ENCODE measurements at places on chromosomes 2 and 18.

DNA sequence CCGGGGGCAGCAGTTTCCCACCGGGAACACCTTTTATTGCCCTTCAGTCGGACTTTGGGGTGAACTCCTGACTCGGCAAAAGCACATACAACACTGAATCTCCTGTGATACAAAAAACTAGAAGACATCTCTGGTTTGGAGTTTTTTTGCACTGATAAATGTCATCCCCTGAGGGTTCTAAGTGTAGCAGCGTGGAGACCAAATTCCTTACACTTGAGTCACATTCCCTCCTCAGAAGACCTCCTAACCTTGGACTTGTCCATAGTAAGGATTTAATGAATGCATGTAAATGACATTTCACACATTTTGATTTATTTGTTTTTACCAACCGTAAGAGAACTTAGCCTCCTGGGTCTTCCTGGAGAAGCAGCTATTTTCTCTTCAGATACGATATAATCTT lies 54.0 kb upstream of the GPR45 start:
- DNase-seq: no peak

DNA sequence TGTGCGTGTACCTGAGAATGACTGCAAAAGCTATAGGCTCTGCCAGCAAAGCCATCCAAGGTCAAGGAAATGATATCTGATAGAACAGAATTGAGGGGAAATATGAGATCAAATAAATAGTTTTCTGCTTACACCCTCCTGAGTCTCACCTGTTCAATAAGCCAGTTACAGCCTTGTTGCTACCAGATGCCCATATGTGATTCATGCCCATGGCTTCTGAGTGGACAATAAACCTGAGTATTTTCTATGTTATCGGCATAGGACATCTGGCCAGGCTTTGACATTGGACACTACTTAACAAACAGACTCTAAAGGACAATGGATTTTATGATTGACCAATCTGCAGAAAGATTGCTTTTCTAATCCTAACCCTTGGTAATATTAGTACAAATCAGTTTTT lies 297.9 kb downstream of the LRATD1 start:
- DNase-seq: no peak

DNA sequence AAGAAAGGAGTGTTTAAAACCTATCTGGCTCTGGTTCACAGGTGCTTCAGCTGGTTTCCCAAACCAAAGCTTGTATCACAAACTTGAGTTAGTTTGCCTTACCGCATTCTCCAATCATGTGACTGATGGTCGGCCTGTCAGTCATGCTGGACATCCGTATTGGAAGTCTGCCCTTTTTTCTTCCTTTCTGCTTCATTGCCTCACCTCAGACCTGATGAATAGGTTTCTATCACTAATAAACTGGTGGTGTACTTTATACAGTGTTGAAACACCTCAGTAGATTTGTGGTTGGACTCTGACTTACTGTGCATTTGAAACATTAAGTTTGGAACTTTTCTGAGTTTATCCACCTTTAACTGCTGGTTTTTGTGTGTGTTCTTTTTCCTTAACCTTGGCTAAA lies 84.1 kb downstream of the R3HDM1 start:
- no peak for DNase-seq

DNA sequence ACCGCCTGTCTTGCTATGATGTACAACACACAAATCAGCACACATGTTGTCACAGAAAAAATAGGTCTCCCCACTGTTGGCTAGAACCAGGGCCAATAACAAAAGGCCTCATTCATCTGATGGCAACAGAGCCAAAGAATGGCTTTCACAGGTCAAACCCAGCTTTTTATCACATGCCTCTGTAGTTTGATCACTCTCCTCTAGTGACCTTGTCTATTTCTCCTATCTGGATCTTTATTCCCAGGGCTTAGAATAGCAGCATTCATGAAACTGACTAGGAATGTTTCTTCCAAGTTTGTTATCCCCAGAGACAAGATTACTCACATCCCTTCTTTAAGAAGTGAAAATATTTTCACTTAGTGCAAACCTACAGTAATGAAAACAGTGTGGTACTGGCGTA lies 285.8 kb upstream of the GYPC start:
- DNase-seq: no peak

- DNase-seq: no peak
Measured at GRCh38 chr2:239294571-239295054, 106.2 kb downstream of the HDAC4 start.

DNA sequence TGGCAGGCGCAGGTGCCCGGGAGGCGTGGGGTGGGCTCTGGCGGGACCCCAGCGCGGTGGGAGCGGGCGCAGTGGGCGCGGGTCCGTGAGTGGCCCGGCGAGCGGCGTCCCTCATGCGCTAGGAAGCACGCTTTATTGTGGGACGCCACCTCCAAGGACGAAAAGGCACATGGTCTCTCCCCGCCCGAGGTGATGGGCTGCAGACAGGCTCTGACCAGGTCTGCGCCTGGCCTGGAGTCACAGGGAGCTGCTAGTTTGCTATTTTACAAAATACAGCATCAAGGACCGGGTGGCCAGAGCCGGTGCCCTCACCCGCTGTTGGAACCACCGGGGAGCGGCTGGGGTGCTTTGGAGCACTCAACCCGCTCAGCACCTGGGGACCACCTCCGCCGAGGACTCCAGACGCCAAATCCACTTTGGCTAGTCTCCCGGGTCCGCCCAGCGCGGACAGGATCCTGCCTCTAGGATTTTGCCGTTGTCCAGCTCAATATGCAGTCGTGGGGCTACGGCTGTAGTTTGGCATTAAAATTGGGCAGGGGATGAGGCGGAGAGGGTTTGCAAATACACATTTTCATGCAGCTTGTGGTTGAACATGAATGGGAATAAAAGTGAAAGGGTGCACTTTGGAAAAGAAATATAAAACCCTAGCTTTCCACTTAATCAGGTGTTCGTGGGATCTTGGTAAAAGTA lies 65.4 kb downstream of the LRRFIP1 start:
- no peak for DNase-seq

GRCh38 chr2:102266204-102266603 lies 45.2 kb upstream of the IL1RL1 start:
- DNase-seq: no peak

DNA sequence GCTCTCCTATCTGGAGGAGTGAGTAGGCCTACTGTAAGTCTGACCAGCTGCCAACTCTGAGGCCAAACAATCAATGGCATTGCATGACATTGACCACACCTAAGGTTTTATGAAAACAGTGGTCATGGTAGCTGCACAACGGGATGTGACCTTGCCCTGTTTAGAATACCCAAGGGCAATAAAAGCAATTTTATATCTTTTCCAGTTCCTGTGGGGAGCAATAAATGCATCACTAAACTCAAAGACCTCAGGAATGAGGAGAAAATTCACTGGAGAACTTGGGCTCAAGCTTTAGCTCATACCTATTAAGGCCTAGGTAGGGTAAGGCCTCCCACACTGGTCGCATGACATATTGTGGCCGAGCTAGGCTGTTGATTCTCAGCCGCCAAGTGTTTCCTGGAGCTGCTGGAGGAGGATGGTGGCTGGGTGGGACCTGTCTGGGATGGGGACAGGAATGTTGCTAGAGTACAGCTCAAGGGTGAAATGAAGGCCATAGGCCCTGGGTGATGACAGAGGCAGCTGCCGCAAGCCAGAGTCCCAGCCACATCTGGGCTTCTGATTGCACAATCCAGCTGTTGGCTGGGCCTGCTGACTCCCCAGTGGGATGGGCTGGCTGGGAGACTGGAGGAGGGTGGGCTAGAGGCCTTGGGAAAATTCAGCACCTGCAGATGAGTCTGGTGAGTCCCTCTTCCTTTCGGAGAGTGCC lies 313.7 kb downstream of the CYP26B1 start:
- DNase-seq: no peak

DNA sequence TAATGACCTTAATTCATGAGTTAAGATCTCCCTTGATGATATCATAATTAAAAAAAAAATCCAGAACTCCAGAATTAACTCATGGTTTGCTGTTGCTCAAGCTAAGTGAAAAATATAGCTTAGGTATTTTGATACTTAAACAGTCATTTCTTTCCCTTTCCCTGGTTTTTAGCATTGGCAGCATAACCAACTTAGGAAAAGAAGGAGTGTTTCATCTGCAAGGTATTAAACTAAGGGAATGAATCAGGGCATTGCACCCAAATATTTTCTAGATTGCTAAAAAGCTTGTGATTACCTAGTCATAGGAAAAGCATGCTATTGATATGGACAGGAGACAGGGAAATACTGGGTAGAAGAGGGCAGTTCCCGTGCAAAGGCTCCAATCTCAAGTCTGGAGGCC lies 207.2 kb downstream of the LRP1B start:
- DNase-seq: no peak

DNA sequence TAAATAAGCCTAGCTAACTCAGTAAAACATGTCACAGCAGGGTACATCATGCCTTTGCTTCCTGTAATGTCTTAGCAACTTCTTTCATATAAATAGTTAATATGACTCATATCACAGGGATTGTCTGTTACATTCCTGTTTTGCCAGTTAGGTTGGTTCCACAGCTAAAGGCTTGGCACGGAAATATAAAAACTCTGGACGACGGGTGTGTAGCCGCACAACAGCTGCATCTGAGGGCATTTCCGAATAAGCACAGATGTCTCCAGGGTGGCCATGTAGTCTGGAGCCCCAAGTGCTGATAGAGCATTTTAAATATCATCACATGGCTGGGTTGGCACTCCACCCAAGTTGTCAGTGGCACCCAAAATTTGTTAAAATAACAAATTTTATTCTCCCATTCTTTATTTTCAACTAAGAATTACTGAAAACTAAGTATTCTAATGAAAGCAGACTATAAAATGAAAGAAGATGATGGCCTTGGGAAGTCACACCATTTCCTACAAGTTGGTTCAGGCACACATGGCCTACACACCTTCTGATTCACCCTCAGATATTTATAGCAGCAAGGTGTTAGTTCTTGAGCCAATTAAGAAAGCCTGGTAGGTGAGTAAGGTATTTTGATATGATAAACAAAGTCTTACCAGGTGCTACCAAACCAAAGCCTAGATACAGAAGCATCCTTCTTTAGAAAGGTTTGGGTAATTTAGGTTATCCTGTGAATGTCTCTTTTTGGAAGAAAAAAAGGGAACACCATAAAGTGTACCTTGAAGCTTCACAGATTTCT lies 61.8 kb upstream of the STK17B start:
- no peak for DNase-seq

- DNase-seq: no peak
Measured at GRCh38 chr2:80302314-80303005, 2.1 kb downstream of the LRRTM1 start.

DNA sequence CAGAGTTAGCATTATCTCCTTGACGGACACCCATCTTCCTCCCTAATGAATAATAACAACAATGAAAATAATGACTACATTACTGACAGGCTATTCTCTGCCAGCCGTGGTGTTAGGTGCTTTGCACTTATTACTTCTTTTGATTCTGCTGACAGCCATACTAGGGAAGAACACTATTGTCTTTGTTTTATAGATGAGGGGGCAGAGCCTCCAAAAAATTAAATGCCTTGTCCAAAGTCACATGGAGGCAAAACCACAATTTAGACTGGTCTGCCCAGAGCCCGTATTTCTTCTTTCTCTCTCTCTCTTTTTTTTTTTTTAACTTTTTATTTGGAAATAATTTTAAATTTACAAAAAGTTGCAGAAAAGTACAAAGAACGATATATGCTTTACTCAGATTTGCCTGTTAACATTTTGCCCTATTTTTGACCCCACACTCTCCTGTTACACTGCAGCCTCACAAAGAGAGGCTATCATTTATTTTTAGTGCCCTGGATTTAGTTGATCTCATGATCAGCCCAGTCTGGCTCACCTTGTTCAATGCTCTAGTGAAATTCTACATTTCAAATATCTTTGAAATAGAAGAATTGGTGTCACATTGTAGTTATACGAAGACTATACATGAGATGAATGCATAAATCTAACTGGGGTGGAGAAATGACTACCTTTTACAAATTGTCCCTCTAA lies 369.4 kb downstream of the LRRTM1 start:
- DNase-seq: no peak

- DNase-seq: peak; percentile 5
Measured at GRCh38 chr2:203484266-203485112, 50.6 kb downstream of the RAPH1 start.

DNA sequence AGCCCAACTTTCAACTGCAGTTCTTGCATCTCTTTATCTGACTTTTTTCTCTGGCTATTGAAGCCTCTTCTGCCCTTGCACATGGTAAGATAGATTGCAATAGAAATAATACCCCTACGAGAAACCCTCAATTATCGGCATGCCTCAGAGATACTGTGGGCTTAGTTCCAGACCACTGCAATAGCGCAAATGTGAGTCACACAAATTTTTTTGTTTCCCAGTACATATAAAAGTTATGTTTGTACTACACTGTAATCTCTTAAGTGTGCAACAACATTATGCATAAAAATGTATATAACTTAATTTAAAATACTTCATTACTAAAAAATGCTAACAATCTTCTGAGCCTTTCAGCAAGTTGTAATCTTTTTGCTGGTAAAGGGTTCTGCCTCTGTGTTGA lies 124.7 kb downstream of the PDE1A start:
- no peak for DNase-seq

Measured in activated naive CD4-positive, alpha-beta T cell (primary cell).